ENCODE measurements at places on chromosomes 12 and 14.
A peak's percentile ranks its signal among the peaks of the same experiment; 100 is the strongest.

- no peak for DNase-seq
These were observed 3.6 kb downstream of the CMKLR1 start for GRCh38 chr12:108335349-108336119.

DNA sequence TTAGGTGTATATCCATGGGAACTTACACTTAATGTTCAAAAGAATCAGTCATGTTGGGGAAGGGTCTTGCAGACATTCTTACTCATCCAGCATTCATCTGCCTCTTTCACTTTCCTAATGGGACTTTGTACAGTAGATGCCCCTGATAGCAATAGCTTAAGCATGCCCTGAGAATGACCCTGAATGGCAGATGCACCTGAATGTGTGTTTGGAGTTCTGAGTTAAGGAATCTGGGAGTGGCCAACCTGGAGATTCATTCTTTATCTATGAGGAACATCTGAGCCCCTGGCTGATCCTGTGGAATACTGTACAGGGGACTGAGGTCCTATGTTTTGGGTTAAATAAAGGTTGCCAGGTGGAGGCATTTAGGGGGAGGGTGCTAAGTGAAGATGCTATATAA lies 71.3 kb upstream of the MANSC4 start:
- DNase-seq: no peak

GRCh38 chr12:19971361-19972280 lies 396.7 kb upstream of the PDE3A start:
- DNase-seq: no peak

DNA sequence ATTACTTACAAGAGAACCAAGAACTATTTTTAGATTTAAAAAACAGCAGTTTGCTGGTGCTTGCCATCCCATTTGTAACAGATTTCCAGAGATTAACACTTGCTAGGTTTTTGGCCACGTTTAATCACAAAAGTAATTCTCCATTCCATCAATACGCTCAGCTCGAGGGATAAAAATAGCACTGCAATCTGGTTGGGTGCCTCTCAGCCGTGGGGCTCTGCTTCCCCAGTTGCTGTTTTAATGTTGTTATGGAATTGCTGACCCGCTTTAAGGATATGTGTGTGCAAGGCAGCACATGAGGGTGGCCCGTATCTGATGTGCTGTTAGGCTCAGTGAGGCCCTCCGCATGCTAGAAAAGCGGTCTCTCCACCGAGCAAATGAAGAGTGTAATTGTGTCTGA lies 222.2 kb upstream of the TMEM260 start:
- DNase-seq: no peak

DNA sequence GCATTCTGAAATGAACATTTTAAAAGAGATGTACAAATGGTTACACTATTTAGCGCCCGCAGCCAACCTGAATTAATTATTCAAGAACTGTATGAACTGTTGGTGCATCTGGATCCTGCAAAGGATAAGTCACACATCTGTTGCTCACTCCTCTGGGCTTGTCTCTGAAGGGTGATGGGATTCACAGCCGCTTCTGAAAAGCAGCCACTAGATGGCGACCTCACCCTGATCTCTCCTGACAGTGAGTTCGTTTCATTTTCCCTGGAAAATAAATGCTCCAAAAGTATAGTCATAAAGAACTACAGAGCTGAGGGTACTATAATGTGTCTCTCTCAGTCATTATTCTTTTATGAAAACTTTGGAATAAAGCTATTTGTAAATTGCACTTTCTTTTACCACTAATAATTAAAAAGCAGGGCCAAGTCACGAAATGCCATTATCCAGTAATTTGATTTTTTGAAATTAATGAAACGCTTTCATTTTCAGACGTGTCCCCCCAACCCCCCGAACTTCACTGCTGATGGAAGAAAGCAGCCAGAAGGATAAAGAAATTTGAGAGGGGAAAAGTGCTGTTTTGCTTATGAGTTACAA lies 789.6 kb downstream of the NRXN3 start:
- peak; percentile 5 for DNase-seq

DNA sequence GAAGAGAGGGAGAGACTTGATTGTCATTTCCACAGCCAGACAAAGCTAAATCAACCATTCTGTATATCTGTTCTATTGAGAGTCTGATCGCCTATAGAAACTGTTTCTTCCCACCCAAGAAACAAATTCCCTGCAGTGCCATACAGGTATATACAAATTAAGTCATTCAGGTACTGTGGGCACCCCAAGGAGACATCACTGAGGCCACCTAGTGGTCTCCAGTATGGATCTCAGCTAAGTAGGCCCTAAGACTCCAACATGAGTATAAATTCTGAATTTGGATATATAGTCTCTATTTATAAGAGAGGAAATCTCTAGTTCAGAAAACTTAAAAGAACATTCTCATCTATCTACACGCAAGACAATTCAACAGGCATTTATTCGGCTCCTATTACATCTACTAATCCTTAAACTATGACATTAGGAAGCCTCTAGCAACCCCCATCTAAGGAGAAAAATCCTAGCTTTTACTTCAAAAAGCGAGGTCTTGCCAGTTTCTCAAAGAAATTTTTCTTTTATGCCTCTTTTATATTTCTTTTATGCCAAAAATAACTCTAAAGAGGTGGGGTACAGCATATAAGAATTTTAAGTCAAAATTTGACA lies 62.6 kb downstream of the DCAF5 start:
- DNase-seq: no peak

DNA sequence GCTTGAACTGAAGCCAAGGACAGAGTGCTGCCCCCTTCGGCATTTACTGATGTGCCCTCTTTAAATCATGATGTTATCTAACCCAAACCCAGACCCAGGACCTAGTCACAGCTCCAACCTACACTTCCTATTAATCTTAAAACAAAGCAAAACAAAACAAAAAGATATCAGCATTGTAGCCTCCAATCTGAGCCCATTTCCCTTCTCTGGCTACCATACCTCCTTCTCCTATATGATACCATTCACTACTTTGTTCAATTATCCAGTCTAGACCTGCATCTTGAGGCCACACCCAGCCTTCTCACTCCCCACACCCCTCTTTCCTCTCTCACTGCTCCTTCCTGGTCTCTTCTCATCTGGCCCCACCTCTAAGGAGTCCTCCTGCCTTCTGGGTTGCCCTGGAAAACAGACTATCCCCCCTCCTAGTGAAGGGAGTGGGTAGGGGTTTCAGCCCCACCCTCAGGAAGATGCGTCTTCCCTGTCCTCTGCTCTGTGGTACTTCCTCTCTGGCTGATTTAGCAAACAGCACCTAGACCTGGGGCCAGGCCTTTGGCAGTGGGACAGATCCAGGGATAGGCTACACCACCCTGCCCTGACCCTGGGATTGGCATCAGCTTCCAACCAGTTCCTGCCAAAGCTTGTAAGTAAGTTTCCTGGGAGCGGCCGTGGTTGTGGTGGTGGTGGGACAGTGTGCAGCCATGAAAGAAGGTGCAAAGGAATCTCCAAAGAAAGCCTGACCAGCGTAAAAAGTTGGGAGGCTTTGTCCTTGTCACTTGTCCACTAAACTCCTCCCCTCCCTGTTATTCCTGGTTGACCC lies 3.3 kb downstream of the LTB4R start:
- no peak for DNase-seq

DNA sequence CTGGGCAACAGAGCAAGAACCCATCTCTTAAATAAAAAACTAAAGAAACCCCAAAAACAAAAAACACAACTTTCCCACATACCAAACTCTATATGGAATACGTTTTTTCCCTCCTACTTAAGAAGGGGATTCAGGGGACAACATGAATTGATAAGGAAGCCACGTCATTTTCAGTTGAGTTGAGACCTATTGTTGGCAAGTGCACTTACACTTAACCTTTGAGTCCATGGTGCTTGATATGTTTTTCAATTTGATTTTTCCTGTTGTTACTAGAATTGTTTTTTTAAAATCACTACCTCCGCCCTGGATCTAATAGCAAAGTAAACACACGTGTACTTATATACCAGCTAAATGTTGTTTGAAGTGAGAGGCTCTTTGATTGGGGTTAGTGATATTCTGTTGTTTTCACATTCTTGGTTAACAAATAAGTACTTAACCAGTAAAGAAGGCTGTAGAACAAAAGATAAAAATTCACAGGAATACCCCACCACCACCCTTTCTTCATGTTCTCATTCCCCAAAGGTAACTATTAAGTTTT lies 2.0 kb downstream of the FAM177A1 start:
- no peak for DNase-seq

DNA sequence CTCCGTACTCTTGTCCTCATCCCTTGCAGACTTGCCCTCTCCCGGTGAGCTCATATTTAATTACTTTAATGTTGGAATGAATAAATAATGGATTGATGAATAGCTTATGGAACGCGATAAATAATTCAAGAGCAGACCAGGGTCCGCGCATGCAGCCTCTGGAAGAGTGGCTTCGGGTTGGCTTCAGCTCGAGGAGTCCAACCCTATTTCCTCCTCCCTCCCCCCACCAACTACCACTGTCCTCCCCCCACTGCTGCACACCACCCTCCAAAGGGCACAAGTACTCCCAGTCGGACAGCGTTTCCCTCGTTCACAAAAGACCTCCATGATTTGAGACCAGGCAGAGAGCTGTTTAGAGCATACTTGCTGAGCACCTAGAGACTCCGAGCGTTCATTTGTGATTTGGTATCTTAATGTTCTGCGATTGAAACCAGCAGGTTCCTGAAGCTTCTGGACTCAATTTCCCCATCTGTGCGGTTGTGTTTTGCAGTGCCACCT lies 647 bp upstream of the SIX1 start:
- no peak for DNase-seq

- no peak for DNase-seq
These were observed 13.3 kb downstream of the RAP1B start for GRCh38 chr12:68623984-68624383.

DNA sequence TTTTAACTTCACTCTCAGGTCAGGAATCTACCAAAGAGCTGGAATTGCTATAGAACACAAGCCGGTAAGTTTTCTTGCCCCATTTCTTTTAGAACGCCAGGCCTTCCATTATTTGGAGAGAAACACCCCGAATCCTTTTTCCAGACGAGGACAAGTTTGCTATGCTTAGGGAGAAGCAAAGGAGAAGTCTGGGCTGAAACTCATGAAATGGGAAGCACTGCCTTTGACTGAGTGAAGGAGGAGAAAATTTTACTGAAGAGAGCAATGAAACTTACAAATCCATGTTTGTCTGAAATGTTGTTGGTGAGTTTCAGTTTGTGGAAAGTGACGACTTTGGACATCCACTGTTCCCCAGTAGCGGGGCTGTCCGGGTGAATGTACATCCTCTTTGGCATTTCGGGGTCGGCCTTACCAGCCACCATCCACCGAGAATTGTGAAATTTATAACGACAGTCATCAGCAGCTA lies 3.3 kb downstream of the TBX3 start:
- no peak for DNase-seq

DNA sequence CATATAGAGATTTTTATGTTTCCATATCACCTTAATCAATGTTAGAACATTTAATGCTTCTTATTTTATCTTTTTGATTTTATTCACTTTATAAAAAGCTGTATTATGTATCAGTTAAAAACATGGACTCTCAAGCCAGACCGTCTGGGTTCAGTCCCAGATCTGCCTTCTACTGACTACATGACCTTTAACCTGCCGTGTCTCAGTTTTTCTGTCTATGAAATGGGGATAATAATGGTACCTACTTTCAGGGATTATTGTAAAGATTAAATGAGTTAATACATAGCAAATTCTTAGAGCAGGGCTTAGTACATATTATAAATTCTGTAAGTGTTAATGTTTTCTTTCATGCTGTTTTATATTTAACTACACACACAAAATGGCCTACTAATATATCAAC lies 50.4 kb downstream of the STAB2 start:
- DNase-seq: no peak

GRCh38 chr12:56751712-56752598 lies at the start of gene PRIM1:
PRIM1 (minus strand) TSS chr12:56752323; CDS start chr12:56752298, 25 bp downstream.
- DNase-seq: peak; percentile 75

- no peak for DNase-seq
These were observed 33.7 kb downstream of the DACT1 start for GRCh38 chr14:58671436-58671835.

GRCh38 chr12:92971859-92972524 lies 42.9 kb upstream of the EEA1 start:
- no peak for DNase-seq

DNA sequence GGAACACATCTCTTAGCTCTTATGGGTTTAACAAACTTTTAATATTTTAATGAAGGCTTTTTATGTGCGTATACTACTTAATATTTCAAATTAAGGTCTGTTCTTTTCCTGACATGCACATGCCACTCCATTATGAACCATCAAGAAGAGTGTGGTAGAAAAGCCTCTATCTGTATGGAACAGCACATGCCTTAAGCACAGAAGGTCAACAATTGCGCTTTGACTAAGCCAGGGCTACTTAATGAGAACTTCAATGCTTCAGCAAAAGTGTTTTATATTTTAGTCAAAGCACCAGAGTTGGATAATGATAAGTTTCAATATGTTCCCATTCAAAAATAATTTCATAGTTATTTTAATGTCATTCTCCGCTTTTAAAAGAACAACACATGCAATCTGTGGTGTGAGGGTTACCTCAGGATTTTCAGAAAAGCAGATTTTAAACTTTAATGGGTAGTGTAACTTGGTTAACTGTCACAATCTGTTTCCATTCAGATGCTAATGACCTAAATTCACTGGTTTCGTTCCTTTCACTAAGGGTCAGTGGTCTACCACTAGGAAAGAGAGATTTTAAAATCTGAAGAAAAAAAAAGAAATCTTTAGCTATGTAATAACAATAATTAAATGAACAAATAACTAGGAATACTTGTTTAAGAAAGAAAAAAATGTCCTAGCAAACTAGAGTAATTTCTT lies 193.4 kb upstream of the NOVA1 start:
- DNase-seq: no peak

DNA sequence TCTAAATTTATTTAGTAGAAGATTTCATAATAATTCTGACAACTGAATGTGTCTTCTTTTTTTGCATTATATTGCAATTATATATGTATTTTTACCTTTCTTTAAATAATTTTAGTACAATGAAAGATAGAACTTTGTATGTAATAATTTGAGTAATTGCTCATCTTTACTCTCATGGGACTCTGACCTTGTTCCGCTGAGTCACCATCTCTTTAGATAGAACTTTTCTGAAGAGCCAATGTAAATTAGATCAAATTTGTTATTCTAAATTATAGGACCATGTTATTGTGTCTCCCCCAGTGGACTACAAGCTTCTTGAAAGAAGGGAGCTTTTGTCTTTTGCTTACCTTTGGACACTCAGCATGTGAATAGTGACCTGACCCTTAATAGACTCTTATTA lies 96.1 kb downstream of the TRHDE start:
- DNase-seq: no peak

GRCh38 chr14:28651148-28651547 lies 115.4 kb upstream of the FOXG1 start:
- no peak for DNase-seq
